ENCODE measurements at places on chromosomes 4 and X.

- DNase-seq, result no peak
These were observed 27.5 kb downstream of the MAGEA1 start for GRCh38 chrX:153206425-153207046.

- DNase-seq, result no peak
These were observed 180.3 kb upstream of the MAGEB16 start for GRCh38 chrX:35617836-35618235.

GRCh38 chr4:186940476-186940875 lies 216.8 kb upstream of the FAT1 start:
- no peak for DNase-seq

DNA sequence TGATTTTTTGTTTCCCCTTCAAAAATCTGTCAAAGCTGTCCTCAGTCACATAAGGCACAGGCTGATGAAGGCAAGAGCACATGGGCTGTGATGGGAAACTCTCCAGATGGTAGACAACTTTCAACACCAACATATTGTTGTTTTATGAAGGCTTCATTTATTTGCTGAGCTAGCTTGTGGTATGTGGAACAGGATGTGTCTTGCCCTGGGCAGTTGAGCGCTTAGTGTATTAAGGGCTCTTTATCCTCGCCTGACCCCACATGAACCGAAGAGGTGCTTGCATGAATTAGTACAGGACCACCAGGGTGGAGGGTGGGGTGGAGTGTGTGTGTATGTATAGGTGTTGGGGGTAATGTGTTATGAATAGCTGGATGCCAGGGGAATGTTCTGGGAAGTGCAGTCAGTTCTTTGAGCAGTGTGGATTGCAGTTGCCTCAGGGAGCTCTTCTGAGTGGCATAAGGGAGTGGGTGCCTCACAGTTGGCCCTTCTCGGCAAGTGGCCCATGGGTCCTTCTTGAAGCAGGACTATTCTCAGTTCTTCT lies 103.1 kb downstream of the PHEX start:
- DNase-seq, result no peak

- peak; percentile 49 for DNase-seq
These were observed 37.2 kb downstream of the PCGF3 start for GRCh38 chr4:742742-743311.

GRCh38 chrX:63513825-63514568 lies 162.9 kb upstream of the SPIN4 start:
- DNase-seq, result no peak

GRCh38 chrX:25290132-25290531 lies 274.4 kb upstream of the ARX start:
- DNase-seq, result no peak

- no peak for DNase-seq
These were observed 76.2 kb upstream of the TEX13D start for GRCh38 chrX:124256216-124256615.

DNA sequence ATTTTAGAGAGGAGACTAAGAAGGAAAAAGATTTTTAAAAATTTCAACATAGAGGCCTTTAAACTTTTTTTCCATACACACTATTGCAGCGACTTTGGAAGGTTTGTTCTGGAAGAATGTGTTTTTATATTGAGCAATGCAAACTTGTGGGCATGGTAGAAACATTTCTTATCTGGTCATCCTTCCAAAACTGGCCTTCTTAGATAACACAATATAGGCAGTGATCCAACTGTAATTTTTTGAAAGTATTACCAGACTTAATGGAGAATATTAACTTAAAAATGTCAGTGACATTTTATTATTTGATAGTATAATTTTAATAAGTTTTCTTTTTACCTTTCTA lies 25.6 kb downstream of the FHDC1 start:
- no peak for DNase-seq

DNA sequence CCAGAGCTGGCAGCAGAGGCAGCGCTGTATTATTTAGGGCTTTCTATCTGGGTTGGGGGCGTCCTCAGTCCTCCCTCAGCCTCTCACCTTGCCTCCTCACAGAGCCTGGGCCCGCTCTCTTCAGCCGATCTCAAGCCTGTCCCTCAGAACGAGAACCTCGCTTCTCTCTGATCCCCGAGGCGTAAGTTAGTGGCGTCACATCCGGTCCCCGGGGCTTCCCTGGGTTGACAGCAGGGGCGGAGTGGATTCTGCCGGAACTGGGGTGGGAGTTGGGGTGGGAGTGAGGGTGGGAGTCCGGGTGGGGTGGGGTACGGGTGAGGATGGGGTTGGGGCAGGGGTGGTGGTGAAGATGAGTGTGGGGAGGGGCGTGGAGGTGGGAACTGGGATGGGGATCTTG lies at the start of gene MAGEA10:
Gene MAGEA10 (minus strand): TSS at position 190 of the 397 bp plus-strand sequence. CDS start 2,957 bp downstream, outside the sequence.
- no peak for DNase-seq

- DNase-seq, result no peak
These were observed 159.5 kb downstream of the SHOX start for GRCh38 chrX:790041-790506.

- DNase-seq, result no peak
These were observed 18.1 kb downstream of the KIT start for GRCh38 chr4:54675721-54676461.

All from stimulated activated CD4-positive, alpha-beta T cell treated with anti-CD3 and anti-CD28 coated beads, Interleukin-12 subunit alpha, Interleukin-12 subunit beta, amount 100 ng/mL, for 48 hours (primary cell).